ENCODE measurements at places on chromosomes 3 and 15.

GRCh38 chr3:64214381-64215018, 10.8 kb downstream of the PRICKLE2 start:
- DNase-seq: no peak

DNA sequence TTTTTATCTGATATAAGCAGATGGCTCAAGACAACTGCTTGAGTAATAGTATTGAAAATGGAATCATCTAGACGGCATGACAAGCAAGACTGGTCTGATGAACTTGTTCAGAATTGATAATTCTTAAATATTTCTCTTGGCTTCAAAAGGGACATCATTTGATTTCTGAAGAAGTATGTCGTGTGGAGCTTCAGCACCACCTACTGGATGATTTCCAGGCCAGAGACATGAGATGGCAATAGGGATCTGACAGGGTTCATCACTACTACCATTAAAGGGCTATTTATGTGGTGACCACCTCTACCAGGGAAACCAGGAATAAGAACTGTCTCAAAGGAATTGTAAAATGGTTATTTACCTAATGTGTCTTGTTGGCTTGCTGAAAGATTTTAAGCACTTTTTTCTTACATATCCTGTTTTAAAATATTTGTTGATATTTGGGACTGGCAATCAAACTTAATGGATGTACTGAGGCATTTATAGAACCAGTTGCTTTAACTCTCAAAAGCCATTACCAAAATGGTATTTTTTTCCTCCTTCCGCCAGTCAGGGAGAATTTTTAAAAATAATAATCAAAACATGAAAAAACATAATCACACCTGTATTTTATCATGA, 99.5 kb upstream of the FAM98B start:
- DNase-seq: peak; percentile 44

DNA sequence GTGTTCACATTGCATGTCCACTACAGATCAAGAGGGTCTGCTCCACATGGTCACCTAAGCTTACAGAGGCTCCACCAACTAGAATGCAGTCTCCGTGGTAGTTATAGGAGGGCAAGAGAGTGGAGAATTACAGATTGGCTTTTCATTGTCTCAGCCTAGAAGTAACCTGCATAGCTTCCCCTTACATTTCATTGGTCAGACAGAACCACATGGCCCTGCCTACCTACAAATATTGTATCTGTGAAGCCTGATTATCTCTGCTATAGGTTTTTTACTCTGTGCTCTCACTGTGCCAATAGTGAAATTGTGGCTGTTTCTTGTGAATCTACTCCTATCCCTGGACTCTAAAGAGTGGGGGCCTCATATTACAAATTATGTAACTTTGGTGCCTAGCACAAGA, 2.5 kb upstream of the TLNRD1 start:
- DNase-seq: no peak

DNA sequence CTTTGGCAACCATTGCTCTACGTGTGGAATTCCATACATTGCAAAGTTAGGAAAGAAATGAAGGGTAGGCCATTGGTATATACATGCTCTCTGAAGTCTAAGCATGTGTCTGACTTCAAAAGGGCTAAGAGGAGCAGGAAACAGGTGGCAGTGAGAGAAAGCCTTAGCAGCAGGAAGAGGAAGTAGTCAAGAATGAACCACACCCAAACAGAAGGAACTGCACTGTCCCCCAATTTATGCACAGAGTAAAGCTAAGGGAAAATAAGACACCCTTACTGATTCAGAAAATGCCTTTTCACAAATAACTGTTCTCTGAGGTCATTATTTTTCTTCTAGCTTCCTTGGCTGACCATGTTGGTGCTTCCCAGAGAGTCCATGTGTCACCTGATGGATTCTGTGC, 575.4 kb downstream of the NTRK3 start:
- DNase-seq: no peak

Measured in renal cortex interstitium (tissue), 15 donors.